ENCODE measurements at places on chromosomes 5 and 9.

DNA sequence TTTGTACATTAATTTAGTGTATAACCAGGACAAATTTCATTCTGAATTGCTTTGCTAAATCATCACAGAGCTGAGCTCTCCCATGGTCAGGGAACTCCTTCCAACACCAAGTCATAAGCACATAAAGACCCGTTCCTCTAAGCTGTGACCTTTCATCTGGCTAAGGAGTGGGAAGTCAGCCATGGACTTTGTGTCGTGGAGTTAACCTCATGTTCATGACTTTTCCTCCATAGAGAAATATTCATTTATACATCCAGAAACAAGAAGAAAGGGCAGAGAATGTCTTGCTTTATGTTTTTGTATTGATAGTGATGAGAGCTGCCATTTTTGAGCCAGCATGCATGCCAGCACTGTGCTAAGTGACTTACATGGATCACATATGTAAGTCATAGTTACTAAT lies 97.5 kb downstream of the INIP start:
- no peak for DNase-seq

DNA sequence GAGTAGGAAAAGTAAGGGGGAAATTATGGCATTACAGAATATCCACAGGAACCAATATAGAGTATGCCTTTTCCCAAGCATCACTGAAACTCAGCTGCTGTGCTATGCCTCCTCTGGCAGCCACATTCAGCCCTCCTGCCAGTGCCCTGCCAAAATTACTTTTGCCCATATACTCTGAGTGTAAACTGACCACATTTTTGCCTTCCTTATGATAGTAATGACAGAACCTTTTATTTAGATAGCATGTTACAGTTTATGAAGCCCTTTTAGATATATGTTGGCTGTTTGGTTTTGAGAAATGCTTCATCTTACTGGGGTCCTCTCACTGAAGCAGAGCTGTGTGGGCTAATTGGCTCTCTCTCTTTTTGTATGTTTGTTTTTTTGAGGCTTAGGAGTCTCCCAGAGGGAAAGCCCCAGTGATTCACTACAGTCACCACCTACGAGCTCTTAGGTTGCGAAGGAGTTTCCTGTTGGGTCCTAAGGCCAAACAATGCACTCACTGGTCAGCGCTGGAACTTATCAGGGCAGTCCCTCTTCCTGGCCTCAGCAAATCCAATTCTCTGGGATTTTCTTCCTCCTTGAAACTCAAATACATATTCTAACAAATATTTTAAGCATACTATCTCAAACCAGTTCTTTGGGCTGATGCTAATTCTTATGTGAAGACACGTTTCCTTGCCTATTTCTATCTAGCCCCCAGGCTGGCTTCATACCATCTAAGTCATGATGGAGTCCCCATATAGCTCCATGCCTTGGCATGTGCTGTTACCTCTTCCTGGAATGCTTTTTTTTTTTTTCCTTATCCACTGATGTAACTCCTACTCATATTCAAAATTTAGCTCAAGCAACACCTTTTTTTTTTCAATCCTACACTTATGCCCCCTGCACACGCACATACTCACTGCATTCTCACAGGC lies 3.7 kb downstream of the PHF24 start:
- peak; percentile 87 for DNase-seq

- peak; percentile 67 for DNase-seq
Measured at GRCh38 chr5:139863855-139864558, 68.4 kb downstream of the PSD2 start.

GRCh38 chr5:147554261-147554817 lies 44.5 kb upstream of the DPYSL3 start:
- DNase-seq: peak; percentile 85

GRCh38 chr5:29079771-29080170 lies 2041.4 kb upstream of the CDH9 start:
- DNase-seq: no peak

DNA sequence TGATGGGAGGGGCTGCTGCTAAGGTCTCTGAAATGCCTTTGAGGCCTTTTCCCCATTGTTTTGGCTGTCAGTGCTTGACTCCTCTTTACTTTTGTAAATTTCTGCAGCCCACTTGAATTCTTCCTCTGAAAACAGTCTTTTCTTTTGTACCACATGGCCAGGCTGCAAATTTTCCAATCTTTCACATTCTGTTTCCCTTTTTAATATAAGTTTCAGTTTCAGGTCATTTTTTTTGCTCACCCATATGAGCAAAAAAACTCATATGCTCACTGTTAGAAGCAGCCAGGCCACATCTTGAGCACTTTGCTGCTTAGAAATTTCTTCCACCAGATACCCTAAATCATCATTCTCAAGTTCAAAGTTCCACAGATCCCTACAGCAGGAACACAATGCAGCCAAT lies 234.6 kb upstream of the ADRA1B start:
- DNase-seq: no peak

DNA sequence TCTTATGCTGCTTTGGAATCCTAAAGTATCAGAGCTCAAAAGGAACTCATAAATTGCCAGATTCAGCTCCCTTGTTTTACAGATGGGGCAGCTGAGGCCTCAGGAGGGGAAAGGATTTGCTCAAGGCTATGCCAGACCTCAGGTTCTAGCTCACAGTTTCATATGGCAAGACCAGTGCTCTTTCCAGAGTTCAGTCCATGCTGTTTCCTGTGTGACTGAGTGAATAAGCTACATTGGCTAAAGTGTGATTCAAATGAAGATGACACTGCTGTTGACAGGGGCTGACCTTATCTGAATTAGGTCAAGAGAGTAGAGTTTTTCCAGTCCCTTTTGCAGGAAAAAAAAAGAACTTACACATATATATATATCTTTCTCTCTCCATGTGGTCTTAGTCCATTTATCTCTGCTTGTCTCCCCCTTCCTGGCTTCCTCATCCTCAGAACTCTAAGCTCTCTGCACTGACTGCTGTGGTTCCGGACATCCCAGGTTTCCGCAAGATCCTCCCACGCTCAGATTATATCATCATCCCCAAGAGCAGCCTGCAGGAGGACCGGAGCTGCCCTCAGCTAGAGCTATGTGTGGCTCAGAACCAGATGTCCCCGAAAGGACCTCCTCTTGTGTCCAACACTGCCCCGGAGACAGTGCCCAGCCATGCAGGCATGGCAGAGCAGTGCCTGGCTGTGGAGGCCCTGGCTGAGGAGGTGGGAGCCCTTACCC lies 9.3 kb downstream of the HMGXB3 start:
- peak; percentile 35 for DNase-seq

- no peak for DNase-seq
Measured at GRCh38 chr9:87884578-87885459, 2.1 kb downstream of the SPATA31E1 start.

DNA sequence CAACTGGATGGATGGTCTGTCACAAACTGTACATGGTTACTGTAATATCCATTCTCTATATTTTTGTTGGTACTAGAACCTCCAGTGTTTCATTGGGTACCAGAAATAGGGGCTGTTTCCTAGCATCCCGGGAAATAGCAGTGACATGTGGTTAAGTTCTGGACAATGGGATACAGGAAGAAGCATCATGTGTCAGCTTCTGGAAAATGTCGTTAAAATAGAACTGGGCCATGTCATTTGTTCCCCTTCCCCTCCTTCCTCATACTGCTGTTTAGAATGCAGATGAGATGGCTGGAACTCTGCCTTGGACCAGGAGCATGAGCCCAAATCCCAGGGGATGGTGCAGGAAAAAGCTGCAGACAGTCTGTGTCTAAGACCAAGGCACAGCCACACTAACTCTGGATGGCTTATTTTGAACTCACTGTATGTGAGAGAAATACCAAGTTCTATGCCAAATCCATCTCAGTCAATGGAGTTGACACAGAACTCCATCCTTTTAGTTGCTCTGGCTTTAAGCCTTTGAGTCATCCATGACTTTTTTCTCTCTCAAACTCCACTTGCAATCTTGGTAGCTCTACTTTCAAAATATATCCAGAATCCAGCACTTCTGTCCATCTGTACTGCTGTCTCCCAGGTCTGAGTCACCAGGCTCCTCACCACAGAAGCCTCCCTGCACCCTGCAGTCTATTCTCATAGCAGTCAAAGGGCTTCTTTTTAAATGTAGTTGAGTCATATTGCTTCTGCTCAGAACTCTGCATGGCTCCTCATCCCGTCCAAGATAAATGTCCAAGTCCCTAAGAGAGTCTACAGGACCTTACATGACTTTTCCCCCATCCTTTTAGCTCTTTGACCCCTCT lies 184.2 kb downstream of the NSG2 start:
- DNase-seq: peak; percentile 3

GRCh38 chr9:33645706-33646105 lies 121.7 kb downstream of the ANKRD18B start:
- DNase-seq: no peak

- DNase-seq: no peak
Measured at GRCh38 chr5:133294380-133294779, 242.6 kb downstream of the HSPA4 start.

- no peak for DNase-seq
Measured at GRCh38 chr5:25963251-25964008, 1075.0 kb downstream of the CDH9 start.

DNA sequence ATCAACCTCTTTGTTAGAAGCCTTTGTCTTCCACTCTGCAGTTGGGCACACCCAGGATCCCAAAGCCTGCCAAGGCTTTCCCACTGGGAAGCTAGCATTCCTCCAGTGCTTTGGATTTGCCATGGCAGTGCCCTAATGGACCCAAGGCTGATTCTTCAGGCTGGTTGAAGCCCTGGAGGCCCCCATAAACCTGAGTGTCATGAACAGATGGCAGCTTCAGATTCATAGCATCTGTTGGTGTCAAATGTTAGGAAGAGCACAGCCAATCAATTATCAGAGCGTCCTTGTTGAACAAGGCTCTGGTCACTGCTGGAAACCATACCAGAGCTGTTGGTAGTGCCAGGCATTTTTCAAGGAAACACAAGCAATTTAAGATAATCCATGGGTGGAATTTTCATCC lies 241.1 kb upstream of the KLF4 start:
- no peak for DNase-seq

GRCh38 chr5:173435447-173435846 lies 107.2 kb upstream of the STC2 start:
- peak; percentile 14 for DNase-seq

- DNase-seq: peak; percentile 3
Measured at GRCh38 chr5:78411586-78411985, 51.2 kb downstream of the SCAMP1 start.

DNA sequence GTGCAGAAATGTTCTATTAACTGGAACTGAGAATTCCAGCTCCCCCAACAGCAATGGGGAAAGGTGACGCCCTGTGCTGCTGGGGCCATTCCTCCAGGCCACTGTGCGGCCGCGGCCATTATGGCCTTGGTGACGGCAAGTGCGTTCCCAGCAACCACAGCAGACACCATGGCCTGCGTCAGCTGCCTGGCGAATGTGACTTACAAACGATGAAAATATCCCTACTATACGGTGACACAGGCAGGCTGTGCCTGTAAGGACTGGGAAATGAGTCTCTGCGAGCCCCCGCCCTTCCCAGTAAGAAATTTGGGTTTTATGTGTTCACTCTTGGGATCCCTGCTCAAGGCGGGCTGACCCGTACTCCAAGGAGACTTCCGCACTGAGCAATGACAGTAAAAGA lies 20.6 kb downstream of the CLPTM1L start:
- DNase-seq: no peak

DNA sequence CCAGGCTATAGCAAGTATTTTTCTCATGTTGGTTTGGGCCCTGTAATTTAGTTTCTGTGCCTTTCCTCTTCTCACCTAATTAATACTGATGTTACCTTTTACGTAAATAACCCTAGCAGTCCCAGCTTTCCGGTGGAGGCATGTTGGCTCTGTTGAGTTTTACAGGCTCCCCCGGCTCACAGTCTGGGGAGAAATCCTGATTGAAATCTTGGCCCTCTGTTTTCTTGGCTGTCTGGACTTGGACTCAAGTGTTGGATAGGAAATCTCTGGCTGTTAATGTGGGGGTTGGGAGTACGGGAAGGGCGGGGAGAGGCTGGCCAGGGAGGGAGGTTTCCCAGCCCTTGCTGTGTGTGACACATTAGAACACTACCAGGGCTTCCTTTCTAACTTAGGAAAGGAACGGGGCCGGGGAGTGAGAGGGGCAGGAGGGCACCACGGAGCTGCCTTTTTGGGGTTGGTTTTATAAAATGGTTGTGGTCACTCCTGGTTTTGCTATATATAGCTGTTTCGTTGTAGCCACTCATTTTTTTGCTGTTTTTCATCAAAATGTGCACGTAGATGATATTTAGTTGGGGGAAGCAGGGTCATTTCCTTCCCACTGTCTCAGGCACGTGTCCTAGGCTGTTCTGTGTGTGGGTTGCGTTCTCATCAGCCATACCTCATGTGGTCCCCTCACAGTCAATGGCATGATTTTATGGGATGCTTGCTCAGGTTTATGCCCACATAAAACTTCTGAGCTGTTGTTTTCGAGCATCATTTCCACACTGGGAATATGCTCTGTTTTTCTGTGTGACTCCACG lies 11.0 kb downstream of the TRIO start:
- DNase-seq: peak; percentile 80

GRCh38 chr5:135880801-135881200 lies 14.8 kb downstream of the IL9 start:
- no peak for DNase-seq

DNA sequence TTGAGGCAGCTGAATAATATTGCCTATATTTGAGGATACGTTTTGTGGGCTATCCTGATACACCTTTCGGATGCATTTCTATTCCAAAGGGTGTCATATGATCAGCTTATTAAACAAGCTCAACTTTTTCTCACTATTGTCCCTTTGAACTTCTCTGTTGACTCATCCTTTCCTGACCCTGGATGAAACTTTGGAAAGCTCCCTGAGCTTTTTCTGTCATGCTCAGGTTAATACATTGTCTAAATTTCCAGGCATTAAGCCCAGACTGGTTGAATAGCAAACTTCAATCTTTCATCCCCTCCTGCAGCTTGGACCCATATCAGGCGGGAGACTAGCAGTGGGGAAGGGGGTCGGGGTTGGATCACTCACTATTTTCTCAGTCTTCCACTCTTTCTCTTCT lies 104.9 kb upstream of the PTPN3 start:
- no peak for DNase-seq

GRCh38 chr5:16192311-16192710 lies 12.7 kb upstream of the MARCHF11 start:
- no peak for DNase-seq

DNA sequence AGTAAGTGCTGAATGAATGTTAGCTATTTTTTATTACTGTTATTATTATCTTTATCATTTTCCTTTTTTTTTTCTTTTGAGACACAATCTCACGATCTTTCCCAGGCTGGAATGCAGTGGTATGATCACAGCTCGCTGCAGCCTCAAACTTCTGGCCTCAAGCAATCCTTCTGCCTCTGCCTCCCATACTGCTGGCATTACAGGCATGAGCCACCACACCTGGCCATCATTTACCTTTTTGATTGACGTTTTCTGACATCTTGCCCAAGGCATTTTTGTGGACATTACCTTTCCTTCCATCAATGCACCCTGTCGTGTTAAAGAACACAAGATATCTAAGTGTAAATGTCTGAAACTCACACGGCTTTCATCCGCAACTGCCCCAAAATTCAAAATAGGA lies 138.2 kb downstream of the GAS1 start:
- DNase-seq: no peak

DNA sequence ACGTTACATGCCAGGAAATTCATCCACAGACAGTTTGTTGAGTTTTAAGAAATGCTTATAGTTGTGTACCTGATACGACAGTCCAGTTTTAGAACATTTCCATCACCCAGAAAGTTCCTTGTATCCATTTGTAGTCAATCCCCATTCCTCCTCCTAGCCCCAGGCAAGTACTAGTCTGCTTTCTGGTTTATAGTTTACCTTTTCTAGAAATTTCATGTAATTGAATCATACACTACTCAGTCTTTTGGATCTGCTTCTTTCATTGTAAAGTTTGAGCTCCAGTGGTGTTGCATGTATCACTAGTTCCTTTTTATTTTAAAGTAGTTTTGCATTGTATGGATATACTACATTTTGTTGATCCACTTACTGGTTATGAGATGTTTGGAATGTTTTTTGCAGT lies 291.2 kb downstream of the AOPEP start:
- no peak for DNase-seq

Measured in cardiac fibroblast (primary cell).